ENCODE measurements at places on chromosomes 2 and 18.

GRCh38 chr18:1048032-1048431, 143.4 kb downstream of the ADCYAP1 start:
- no peak for DNase-seq

DNA sequence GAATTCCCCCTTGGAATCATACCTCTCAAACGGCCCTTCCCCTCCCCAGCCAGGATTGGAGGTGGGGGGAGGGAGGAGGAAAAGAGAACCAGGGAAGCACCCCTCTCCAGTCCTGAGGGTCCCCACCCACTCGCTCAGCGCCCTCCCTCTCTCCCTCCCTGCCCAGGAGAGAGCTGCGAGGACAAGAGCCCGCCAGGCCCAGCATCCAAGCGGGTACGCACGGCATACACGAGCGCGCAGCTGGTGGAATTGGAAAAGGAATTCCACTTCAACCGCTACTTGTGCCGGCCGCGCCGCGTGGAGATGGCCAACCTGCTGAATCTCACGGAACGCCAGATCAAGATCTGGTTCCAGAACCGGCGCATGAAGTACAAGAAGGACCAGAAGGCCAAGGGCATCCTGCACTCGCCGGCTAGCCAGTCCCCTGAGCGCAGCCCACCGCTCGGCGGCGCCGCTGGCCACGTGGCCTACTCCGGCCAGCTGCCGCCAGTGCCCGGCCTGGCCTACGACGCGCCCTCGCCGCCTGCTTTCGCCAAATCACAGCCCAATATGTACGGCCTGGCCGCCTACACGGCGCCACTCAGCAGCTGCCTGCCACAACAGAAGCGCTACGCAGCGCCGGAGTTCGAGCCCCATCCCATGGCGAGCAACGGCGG, 14.4 kb downstream of the HOXD3 start:
- DNase-seq: no peak

- no peak for DNase-seq
These were observed 641.9 kb downstream of the SLC4A3 start for GRCh38 chr2:220269367-220269766.

GRCh38 chr2:108351889-108352288, 25.9 kb upstream of the SULT1C4 start:
- DNase-seq: no peak

- no peak for DNase-seq
These were observed 154.3 kb upstream of the LTBP1 start for GRCh38 chr2:32792416-32792815.

DNA sequence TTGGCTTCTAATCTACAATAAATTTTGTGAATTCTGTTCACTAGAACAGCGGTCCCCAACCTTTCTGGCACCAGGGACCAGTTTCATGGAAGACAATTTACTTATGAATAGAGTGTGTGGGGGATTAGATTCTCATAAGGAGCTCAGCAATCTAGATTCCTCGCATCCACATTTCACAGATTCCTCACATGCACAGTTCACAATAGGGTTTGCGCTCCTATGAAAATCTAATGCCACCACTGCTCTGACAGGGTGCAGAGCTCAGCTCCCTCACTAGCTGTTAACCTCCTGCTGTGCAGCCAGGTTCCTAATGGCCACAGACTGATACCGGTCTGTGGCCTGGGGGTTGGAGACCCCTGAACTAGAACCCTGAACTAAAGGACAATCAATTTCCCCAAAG, 1568.6 kb upstream of the NXPH2 start:
- no peak for DNase-seq

DNA sequence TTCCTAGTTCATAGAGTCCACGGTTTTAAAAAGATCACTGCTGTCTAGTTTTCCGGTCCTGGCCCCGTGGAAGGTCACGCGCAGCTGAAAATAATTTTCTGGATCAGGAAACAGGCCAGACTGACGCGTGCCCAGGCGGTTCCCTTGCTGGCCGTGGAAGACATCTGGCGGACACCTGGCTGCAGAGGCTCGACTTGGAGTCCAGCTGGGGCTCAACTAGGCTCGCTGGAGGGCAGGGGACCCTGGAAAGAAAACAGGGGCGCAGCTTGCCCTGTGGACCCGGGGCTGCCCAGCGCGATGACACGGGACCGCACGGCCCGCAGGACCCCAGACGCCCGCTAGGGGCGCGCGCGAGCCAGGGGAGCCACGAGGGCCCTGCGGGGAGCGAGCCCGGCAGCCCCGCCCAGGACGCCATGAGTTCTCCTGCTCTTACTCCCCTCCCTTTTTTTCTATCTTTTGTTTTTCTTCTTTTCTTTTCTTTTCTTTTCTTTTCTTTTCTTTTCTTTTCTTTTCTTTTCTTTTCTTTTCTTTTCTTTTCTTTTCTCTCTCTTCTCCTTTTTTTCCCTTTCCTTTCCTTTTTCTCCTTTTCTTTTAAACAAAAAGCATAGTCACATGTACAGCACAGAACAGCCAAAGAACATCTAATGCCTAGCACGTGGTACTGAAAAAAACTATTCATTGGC, 43.2 kb upstream of the UBE2F start:
- peak; percentile 83 for DNase-seq

GRCh38 chr2:127810619-127811396, at the start of gene WDR33:
Gene WDR33 (minus strand): TSS chr2:127811171. CDS start chr2:127770981, 40,190 bp downstream.
- DNase-seq: peak; percentile 93

GRCh38 chr2:46157072-46157965, 139.9 kb upstream of the EPAS1 start:
- DNase-seq: no peak

DNA sequence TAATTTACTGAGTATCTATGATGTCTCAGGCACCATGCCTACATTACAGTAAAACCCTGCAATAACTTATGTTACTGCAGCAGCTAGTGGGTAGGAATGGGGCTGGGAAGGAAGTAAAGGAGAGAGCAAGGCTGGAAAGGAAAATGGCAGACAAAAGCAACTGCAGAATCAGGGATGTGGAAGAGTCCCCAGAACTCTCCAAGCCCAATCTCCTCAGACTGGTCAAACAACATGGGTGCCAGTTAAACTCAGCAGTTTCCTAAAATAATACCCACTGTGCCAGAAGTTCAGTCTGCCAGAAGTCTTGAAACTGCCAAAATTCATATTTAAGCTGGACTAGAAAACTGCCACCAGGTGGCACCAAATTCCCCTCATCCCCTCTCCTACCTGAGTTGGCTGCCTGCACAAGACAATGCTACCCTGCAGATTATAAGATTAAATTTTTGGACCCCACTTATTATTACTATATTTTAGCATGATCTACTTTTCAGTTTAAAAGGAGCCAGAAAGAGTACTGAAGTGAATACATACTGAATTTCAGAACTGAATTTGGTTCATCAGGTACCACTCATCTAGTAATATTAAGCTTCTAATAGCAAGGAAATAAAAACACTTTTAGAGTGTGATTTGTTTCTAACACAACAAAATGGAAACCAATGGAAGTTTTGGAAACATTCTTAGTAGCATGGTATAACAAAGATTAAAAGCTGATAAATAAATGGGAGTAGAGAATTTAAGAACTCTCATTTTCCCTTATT, 86.8 kb upstream of the DNER start:
- peak; percentile 72 for DNase-seq

- DNase-seq: no peak
These were observed 291.0 kb downstream of the CNTNAP5 start for GRCh38 chr2:124316133-124316532.

GRCh38 chr18:68314403-68314802, 400.5 kb downstream of the TMX3 start:
- DNase-seq: no peak

DNA sequence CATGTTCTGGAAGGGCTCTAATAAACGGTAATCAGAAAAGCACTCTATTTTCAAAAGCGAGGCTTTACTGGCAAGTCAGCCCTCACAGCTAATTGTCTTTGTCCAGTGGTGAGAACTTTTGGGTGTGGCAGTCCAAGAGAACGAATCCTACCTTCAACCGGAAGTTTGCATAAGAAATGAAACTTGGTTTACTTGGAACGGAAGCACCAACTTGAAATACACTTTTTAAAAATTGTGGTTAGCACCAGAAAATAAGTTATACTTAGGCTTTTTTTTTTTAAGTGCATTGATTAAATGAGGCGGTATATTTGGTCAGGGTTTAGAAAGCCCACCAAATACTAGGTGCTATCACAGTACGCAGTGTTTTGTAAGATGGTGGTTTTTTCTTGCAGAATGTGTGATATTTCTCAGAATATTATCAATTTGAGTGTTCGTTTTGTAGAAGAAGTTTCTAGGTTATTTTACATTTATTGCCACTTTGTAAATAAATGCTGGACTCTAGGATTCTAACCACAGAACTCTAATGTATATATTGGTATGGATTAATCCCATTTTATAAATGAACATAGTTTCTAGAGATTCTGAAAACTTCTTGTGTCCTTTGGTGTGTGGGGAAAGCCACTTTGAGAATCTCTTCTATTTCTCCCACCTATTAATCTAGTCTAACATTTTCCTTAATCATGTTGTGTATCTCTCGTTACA, 1.2 kb downstream of the MYL12A start:
- no peak for DNase-seq

DNA sequence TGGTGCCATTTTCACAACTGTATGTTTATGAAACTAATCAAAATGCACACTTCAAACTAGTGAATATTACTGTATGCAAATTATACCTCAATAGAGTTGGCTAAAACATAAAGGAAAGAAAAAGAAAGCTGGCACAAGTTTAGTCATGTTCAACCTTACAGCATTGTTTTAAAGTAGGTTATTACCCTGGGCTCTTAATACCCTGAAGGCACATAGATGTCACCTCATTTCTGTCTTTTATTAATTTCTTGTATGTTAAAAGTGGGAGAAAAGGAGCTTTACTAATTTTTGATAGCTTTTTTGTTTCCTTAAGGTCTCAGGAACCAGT, 32.7 kb downstream of the TMEM131 start:
- DNase-seq: no peak

DNA sequence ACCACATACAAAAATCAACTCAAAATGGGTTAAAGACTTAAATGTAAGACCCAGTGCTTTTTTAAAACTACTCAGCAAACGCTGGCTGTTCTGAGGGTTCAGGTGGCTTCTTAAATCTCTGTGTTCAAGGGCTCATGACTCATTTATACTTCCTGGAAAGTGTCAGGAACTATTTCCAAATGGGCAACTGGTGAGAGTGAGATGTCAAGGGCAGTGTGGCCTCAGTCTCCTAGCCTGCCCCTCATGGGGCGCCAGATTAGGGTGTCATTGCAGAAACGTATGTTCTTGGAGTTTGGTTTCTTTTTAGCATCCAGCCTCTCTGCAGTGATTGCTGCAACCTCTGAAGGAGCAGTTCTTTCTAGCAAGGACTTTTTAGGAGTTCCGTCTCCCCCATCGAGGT, 485.4 kb downstream of the TNS1 start:
- DNase-seq: no peak
